ENCODE measurements at places on chromosomes 6 and 20. TPM values are rescaled to one million over a fixed set of nuclear protein-coding genes. Genes with fewer than 3 reads are reported as not detected.

C6orf118 gene
- not detected for total RNA-seq

DACT2 gene
- not detected for total RNA-seq

OR2J3 gene
- not detected for total RNA-seq

RSPH3 gene
- 6.1 TPM for total RNA-seq

CCND3 gene
- total RNA-seq, result 573 TPM

MUCL3 gene
- total RNA-seq, result not detected

CD93 gene
- total RNA-seq, result 1.8 TPM

PSMB9 gene
- total RNA-seq, result 302 TPM

LY6G6F gene
- total RNA-seq, result not detected

PCIF1 gene
- 29.9 TPM for total RNA-seq

HAO1 gene
- not detected for total RNA-seq

CDH4 gene
- total RNA-seq, result 0.21 TPM

TNF gene
- 165 TPM for total RNA-seq

KIZ gene
- total RNA-seq, result 13.5 TPM

COL21A1 gene
- total RNA-seq, result not detected

TOMM6 gene
- total RNA-seq, result 280 TPM

SLC39A7 gene
- 45.7 TPM for total RNA-seq

EPHA7 gene
- total RNA-seq, result not detected

ABHD16B gene
- not detected for total RNA-seq

SEL1L2 gene
- not detected for total RNA-seq

HLA-DMB gene
- 1.6 TPM for total RNA-seq

EFCAB8 gene
- total RNA-seq, result 0.24 TPM

KIF25 gene
- total RNA-seq, result not detected

RNF39 gene
- total RNA-seq, result not detected

FLRT3 gene
- not detected for total RNA-seq

POM121L2 gene
- not detected for total RNA-seq

PACSIN1 gene
- 0.10 TPM for total RNA-seq

SEMG1 gene
- total RNA-seq, result not detected

EPPIN gene
- total RNA-seq, result not detected

MUC21 gene
- not detected for total RNA-seq

TEAD3 gene
- total RNA-seq, result 1.8 TPM

NKX2-2 gene
- not detected for total RNA-seq

LY6G6D gene
- not detected for total RNA-seq

SCUBE3 gene
- total RNA-seq, result 0.02 TPM

MTFR2 gene
- total RNA-seq, result 25.2 TPM

GPX5 gene
- not detected for total RNA-seq

PRELID3B gene
- total RNA-seq, result 151 TPM

SLC13A3 gene
- total RNA-seq, result 0.10 TPM

SLC2A10 gene
- not detected for total RNA-seq

SOX12 gene
- total RNA-seq, result 4.7 TPM

CAGE1 gene
- total RNA-seq, result 0.12 TPM

SIM1 gene
- total RNA-seq, result not detected

CNR1 gene
- total RNA-seq, result not detected

COL11A2 gene
- 1.0 TPM for total RNA-seq

SLC17A2 gene
- not detected for total RNA-seq

CST5 gene
- not detected for total RNA-seq

ID4 gene
- total RNA-seq, result not detected

CCN5 gene
- total RNA-seq, result not detected

ENPP4 gene
- 8.5 TPM for total RNA-seq

EBF4 gene
- total RNA-seq, result 5.9 TPM

PGC gene
- not detected for total RNA-seq

FNDC11 gene
- total RNA-seq, result 0.55 TPM

PRL gene
- not detected for total RNA-seq

WFDC5 gene
- total RNA-seq, result not detected

ABT1 gene
- total RNA-seq, result 22.7 TPM

WFDC2 gene
- 0.92 TPM for total RNA-seq

DOK5 gene
- total RNA-seq, result 0.71 TPM

C6orf62 gene
- total RNA-seq, result 134 TPM

PPP1R14C gene
- 0.21 TPM for total RNA-seq
